8988T (cell line): ENCODE measurements at places on chromosomes 13 and 19.

- DNase-seq = no peak
Measured at GRCh38 chr19:19581391-19581790, 37.1 kb downstream of the PBX4 start.

GRCh38 chr13:48631441-48631840 lies 22.3 kb upstream of the CYSLTR2 start:
- DNase-seq = no peak

DNA sequence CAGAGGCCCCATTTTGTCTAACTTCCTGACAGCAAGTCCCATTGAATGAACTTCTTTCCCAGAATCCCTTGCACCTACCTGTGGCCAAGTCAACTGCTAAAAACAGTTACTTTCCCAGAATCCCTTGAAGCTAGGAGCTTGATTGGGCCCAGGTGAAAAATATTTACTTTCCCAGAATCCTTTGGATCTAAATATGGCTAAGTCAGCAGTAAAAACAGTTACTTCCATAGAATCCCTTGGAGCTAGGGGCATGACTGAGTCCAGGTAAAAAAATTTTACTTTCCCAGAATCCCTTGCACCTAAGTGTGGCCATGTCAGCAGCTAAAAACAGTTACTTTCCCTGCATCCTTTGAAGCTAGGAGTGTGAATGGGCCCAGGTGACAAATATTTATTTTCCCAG lies 13.2 kb upstream of the MEIS3 start:
- no peak for DNase-seq

DNA sequence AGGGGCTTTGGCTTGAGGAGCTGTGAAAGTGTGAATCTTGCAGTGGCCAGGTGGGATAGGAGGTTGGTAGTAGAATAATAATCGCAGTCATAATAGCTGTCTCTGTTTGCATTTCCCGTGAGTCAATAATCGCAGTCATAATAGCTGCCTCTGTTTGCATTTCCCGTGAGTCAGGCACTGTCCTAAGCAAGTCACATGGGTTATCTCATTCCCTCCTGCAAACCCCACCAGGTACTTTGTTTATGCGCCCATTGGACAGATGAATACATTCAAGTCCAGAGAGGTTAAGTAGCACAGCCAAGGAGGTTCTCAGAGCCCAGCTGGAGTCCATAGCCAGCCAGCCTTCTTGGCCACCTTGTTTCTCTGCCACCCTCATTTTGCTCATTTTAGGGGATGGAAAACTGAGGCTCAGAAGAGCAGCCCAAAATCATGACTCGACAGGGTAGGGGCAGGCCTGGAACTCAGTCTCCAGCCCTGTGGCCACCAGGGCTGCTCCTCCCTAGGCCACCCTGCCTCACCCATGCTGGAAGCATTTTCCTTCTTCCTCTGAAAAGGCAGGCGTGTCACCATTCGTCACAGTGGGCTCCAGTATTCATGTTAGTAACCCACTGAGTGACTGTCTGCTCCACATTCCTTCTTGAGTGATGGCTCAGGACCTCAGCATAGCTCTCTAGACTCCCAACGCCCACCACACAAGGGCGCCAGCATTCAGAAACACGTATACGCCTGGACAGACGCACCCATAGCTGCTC lies 206.2 kb downstream of the URI1 start:
- no peak for DNase-seq

- DNase-seq = no peak
Measured at GRCh38 chr13:92574499-92574898, 652.1 kb upstream of the GPC6 start.

- no peak for DNase-seq
Measured at GRCh38 chr13:62302341-62302740, 886.7 kb upstream of the PCDH20 start.

DNA sequence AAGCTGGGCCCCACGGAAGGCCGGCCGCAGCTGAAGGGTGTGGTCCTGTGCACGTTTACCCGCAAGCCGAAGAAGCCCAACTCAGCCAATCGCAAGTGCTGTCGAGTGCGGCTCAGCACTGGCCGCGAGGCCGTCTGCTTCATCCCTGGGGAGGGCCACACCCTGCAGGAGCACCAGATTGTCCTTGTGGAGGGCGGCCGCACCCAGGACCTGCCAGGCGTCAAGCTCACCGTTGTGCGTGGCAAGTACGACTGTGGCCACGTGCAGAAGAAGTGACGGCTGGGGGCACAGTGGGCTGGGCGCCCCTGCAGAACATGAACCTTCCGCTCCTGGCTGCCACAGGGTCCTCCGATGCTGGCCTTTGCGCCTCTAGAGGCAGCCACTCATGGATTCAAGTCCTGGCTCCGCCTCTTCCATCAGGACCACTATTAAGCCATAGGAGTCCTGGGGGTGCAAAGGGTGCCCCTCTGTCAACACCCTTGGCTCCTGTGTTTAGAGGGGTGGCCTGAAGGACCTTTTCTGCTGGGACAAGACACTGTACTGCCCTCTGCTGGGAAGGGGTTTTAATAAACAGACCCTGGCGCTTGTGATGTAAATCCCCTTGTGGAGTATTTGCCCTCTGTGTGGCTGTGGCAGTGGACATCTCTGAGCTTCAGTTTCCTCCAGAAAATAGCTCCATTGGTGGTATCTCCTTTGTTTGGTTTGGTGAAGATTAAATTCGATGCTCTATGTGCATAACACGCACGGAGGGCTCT lies 1.9 kb downstream of the MRPS12 start:
- no peak for DNase-seq

- DNase-seq = no peak
Measured at GRCh38 chr13:29713839-29714238, 118.4 kb upstream of the SLC7A1 start.

GRCh38 chr13:35957241-35957731 lies 173.9 kb downstream of the DCLK1 start:
- no peak for DNase-seq

GRCh38 chr13:80171096-80171495 lies 169.8 kb downstream of the SPRY2 start:
- no peak for DNase-seq

DNA sequence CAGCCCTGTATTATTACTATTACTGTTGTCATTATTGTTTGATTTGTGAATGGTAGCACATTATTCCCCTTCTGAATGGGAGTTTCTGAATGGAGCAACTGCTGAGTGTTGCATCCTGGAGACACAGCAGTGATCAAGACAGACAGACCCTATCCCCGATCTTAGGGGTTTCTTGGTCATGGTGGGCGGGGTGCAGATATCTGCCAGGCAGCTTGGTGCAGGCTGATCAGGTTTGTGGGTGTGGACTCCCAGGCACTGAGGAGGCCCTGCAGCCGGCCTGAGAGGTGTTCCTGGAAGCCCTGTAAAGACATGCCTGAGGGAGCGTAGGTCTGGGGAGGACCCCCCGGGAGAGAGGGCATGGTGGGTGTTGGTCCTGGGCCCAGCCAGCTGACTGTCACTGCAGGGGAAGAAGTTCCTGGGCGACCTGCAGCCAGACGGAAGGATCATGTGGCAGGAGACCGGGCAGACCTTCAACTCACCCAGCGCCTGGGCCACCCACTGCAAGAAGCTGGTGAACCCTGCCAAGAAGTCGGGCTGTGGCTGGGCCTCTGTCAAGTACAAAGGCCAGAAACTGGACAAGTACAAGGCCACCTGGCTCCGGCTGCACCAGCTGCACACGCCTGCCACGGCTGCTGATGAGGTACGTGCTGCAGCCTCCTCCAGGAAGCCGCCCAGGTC lies 2.1 kb downstream of the MPND start:
- no peak for DNase-seq

- no peak for DNase-seq
Measured at GRCh38 chr13:27792393-27793218, at the start of gene GSX1. Gene GSX1, plus strand, starts transcription at chr13:27792483. Its CDS starts 208 bp downstream, at chr13:27792691.

- no peak for DNase-seq
Measured at GRCh38 chr13:30696278-30697176, 38.8 kb upstream of the ALOX5AP start.

DNA sequence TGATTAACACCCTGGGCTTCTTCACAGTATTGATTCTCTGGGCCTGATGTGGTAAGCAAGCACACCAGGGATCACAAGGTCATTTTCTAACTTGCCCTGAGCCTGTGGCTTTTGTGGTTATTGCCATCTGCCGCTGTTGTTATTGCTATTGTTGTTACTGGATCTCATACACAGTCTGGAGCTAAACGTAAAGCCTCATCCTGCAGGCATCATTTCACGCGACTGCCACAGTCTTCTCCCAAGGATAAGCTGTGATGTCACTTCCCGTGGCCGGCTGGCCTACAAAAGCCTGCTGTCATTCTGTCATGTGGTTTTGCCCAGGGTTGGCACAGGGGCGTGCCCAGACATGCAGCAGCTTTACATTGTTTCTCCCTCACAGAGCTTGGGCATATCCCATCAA lies 154.0 kb upstream of the GPR12 start:
- no peak for DNase-seq

GRCh38 chr13:106274551-106275203 lies 260.8 kb downstream of the EFNB2 start:
- DNase-seq = no peak
